ENCODE measurements at places on chromosomes 7 and 10.
A peak's percentile ranks its signal among the peaks of the same experiment; 100 is the strongest.

GRCh38 chr10:25839683-25840082 is 94.3 kb upstream of the MYO3A start:
- DNase-seq: no peak

DNA sequence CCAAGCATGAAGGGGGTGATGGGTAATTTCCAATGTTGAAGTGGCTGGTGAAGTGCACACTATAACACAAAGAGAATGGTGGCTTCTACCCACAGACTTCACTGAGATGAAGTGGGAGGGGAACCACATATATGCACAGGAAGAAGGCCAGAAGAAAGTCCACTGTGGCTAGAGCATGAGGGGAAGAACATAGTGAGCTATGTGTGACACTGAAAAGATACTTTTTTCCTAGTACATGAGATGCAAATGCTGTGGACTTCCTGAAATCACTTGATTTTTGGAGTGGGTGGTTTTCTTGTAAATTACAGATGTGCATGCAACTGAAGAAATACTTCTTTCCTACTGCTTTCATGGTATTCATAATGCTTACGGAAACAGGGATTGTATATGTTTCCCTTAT is 115.6 kb upstream of the PHYHIPL start:
- no peak for DNase-seq

DNA sequence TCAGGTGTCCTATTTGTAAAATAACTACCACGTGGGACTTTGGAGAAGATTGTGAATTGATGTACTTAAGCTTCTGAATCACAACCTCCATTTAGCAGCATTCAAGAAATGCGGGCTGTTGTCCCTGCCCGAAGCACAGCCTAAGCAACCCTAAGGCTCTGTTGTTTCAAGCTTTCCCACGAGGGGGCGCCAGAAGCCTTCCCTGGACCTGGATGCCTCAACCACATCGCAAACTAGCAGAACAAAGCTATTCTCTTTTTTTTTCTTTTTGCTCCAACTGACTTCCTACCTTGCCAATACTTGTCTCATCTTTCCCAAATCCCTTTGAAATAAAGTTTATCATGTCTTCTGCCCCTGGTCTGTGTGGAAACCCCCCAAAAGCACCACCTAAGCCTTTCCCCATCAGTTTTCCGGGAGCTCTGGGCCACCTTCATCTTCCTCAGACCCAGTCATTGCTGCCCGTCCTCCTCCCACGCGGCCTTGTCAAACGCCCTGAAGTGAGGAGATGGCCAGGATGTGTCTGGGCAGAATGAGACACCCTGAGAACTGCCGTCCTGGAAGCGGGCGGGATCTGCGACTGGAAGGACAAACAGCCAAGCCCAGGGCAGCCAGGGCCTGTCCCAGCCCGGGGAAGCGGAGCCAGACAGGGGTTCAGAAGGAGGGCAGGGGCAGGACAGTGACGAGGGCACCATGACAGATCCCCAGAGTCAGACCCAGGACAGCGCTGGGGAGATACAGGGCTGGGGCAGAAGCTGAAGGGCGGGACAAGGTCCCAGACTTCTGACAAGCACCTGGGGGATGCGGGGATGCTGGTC is 112.7 kb downstream of the SLIT1 start:
- DNase-seq: peak; percentile 79

- DNase-seq: no peak
These were observed 1.9 kb upstream of the CPED1 start for GRCh38 chr7:120986650-120987049.

DNA sequence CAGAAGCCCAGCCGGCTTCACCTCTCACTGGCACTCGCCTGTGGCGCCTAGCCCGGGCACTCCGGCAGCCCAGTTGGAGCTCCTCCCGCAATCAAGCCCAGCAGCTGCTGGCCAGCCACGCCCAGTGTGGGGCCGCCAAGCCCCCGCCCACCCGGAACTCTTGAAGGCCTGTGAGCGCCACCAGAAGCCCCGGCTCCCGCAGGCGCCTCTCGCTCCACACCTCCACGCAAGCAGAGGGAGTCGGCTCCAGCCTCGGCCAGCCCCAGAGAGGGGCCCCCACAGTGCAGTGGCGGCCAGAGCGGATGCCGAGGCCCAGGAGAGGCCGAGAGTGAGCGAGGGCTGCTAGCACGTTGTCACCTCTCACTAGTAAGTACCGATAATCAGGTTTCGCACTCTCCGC is 240.7 kb downstream of the TFEC start:
- DNase-seq: no peak

DNA sequence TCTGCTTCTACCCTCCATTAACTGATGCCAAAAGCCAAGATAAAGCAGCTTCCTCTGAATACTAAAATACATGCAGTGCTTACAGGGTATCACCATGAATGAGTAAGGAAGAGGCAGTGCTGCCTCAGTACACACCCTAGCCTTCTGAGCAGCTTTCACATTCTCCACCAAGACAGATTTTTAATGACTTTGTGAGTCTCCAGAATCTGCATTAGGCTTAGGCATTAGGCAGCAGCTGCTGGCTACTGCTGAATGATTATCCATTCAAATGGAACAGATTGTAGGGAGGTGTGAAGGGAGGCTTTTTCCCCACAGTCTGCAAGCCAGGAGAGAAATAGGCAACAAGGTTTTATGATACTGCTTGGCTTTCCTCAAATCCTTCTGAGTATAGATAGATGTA is 1226.7 kb upstream of the LRRN3 start:
- no peak for DNase-seq

DNA sequence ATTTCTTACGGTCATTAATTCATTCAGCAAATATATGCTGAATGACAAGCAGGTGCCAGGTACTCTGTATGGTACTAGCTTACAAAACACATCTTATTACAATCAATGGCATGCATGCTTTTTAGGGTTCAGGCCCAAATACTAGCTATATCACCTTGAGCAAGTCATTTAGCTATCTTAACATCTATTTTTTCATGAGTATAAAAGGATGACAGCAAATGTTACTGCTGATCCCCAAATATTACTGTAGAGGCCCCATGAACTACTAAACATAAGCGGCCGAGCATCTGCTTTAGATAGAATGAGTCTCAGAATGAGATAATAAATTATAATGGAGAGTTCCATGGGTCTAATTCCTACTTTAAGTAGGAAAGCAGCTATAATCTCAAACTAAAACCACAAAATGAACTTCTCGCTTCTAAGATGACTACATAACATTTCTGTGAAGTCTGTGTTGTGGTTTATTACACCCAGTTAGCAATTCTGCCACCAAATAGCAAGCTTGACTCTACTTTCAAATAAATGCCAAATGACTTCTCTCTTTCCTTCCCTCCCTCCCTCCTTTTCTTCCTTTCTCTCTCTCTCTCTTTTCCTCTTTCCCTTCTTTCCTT is 113.7 kb upstream of the LRRN3 start:
- no peak for DNase-seq

GRCh38 chr7:84624527-84624926 is 429.9 kb upstream of the SEMA3A start:
- no peak for DNase-seq

DNA sequence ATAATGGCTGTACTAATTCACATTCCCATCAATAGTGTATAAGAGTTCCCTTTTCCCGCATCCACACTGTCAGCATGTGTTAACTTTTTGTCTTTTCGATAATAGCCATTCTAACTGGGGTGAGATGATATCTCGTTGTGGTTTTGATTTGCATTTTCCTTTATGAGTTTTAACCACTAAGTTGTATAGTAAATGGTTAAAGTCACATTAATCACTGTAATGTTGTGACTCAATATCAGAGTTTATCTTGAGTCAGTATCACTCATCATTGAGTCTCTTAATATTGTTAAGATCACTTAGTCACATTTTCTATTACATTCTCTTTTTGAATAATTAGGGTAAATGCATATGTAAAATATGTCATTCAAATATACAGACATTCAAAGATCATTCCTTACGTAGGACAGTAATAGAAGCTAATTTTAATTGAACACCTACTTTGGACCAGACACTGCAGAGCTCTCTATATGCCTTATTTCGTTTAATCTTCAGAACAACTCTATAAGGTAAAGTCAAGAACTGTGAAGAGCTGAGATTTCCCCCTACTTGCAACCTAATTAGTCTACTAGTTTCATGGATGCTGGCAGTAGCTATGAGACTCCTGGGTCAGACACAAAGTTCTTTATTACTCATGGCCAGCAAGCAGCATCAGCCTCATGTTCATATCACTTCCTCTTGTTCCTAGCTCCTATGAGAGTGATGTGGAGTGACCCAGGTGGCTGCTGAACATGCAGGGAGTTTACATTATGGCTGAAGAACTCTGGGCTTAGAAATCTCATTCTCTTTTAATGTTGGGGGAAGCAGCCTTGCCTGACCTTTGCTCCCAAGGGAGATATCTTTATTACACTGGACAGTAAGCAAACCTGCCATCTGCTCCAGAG is 30.5 kb downstream of the CREB5 start:
- no peak for DNase-seq

- DNase-seq: no peak
These were observed 638 bp downstream of the EGR2 start for GRCh38 chr10:62815381-62816075.

DNA sequence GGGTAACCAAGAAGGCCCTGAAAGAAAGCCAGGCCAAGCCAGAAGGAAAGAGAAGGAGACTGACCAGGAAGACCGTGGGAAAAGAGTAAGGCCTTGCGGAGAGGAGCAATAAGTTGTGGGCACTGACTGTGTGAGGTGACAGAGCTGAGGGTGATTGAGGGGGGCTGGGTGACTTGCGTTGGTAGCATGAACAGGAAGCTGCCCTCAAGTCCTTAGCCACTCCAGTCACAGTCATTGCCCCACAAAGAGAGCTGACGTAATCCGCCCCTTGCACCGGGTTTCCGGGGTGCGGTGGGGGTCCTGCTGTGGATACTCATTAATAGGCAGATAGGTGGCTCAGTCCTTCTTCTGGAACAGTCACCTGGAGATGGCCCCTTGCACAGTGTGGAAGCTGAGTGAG is 16.1 kb upstream of the DMBT1 start:
- DNase-seq: no peak

GRCh38 chr7:3242398-3242972 is 58.6 kb upstream of the SDK1 start:
- DNase-seq: no peak

DNA sequence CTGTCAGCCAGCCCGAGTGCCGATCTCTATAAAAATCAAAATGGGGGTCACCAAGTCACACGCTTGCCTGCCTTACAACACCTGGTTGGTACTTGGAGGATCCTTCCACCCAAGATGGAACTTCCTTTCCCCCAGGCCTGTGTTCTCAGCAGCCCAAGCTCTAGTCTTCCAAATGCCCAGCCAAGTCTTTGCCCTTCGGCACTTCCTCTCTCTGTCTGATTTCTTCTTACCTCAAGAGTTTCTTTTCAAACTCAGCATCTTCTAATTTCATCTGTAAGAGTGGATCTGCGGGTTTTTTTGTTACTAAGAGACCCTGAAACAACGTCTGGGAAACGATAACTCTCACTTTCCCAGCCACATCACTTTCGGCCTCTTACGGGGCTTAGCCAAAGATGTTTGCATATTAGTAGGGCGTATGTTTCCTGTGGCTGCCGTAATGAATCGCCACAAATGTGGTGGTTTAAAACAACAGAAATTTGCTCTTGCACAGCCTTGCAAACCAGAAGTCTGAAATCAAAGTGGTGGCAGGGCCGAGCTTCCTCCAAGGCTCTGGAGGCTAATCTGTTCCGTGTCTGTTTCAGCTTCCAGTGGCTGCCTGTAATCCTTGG is 219.9 kb downstream of the TCF7L2 start:
- DNase-seq: no peak

DNA sequence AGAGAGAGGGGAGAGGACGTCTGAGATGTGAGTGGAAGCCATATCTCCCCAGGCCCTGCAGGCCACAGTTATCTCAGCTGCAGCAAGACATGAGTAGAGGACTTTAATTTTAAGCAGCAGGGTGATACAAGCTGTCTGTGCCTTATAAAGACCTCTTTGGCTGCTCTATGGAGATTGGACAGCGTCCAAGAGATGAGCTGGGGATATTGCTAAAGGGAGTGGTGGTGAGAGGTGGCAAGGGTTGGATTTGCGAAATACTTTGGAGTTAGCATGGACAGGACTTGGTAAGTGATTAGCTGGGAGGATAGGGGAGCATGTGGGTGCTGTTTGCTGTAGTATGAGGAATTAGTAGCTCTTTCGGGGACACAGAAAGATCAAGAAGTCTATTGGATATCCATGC is 191.8 kb downstream of the CACNB2 start:
- no peak for DNase-seq

DNA sequence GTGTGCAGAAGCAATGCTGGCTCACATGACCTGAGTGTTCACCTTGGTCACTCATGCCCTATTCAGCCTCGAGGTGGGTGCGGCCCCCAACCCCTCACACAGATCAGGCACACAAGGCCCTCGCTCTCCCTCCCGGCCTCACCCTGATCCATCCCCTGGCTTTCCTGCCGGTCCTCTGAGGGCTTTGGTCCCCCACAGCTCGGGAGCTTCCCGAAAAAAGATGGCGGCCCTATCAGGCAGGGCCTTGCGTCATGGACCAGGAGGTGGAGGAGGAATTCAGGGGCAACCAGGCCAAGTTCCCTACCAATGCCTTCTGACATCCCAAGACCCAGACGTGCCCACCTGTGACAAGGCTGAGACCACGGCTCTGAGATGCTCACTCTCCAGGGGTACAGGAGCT is 43.7 kb upstream of the DNAAF5 start:
- no peak for DNase-seq

DNA sequence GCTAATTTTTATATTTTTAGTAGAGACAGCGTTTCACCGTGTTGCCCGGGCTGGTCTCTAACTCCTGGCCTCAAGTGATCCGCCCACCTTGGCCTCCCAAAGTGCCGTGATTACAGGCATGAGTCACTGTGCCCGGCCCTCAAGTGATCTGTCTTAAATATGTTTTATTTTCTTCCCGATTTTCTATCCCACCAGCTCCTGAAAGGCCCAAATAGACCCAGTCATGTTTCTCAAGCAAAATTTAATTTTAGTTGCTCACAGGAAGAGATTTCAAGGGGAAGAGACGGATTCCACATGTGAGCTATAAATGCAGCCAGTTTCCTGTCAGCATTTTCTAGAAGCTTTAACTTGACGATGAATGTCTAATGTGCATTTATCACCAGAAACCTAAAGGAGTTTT is 12.0 kb downstream of the DENND10 start:
- DNase-seq: no peak

DNA sequence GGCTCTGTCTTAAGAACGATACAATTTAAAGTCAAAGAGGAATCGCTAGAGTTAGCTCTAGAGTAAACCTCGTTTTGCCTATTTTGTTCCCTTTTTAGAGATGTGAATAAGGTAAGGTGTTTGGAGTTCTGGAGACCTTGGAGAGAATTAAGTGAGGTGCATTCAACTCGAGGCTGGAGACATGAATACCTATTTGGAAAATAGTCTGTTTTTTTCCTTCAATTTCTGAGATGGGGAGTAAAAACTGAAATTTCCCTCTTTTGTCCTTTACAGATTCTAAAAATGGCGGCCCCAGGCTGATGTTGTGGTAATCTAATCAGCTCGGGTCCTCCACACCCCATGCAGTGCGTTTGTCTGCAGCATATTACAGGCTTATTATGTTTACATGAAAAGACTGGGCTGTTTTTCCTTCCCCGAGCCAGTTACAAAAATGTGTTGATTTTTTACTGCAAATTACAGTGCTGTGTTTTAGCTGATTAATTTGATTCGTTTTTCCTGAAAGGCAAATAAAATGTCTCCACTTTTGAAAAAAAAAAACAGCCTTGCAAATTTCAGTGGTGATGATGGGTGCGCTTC is 1.5 kb downstream of the KMT2E start:
- DNase-seq: peak; percentile 28
